A549 treated with CpdA at 1 μM for 4 hours (cell line): ENCODE measurements at places on chromosomes 4 and X. TPM values are rescaled to one million over a fixed set of nuclear protein-coding genes. Genes with fewer than 3 reads are reported as not detected.

Gene RPA4
- total RNA-seq: 0.15 to 0.36 TPM (median 0.19 TPM) in 5 replicates

Gene XAGE2
- not detected in 5 replicates for total RNA-seq

Gene TXK
- total RNA-seq: 0.14 to 0.34 TPM (median 0.16 TPM) in 5 replicates

Gene VCX3B
- total RNA-seq: not detected in 5 replicates

Gene TMPRSS11F
- not detected in 5 replicates for total RNA-seq

Gene UCHL1
- total RNA-seq: 924 to 990 TPM (median 959 TPM) in 5 replicates

Gene PRRG3
- total RNA-seq: not detected in 5 replicates

Gene STK26
- 9.7 to 12.6 TPM (median 10.6 TPM) in 5 replicates for total RNA-seq

Gene GPC4
- total RNA-seq: 0.02 to 0.03 TPM (median 0.02 TPM) in 3 of 5 replicates, not detected in the others
